ENCODE measurements at places on chromosomes 11 and 22.

GRCh38 chr11:63912678-63913077 is 4.3 kb downstream of the RCOR2 start:
- no peak for DNase-seq

- peak; percentile 47 for DNase-seq
Measured at GRCh38 chr11:33936725-33937604, 45.1 kb upstream of the LMO2 start.

- DNase-seq: no peak
Measured at GRCh38 chr11:15947681-15948648, 408.4 kb downstream of the SOX6 start.

GRCh38 chr11:125499563-125499962 is 3.5 kb upstream of the FEZ1 start:
- no peak for DNase-seq

GRCh38 chr11:825366-826226 is 2.1 kb upstream of the CRACR2B start:
- DNase-seq: no peak

DNA sequence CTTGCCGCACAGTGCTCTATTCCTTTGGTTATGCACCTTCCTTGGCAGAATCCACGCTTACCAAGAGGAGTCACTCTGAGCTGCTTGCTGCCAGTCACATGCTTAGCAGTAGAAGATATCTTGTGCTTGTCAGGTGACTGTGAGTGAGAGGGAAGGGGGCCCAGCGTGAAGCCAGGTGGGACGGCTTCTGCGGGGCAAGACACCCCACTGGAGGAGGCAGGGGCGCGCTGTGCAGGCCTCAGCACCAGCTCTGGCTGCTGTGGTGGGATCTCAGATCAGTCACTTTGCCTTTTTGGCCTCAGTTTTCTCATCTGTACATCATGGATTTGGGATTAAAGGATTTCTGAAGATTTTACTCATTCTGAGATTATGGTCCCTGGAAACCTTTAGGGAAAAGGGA is 63.9 kb upstream of the B3GAT1 start:
- DNase-seq: no peak

DNA sequence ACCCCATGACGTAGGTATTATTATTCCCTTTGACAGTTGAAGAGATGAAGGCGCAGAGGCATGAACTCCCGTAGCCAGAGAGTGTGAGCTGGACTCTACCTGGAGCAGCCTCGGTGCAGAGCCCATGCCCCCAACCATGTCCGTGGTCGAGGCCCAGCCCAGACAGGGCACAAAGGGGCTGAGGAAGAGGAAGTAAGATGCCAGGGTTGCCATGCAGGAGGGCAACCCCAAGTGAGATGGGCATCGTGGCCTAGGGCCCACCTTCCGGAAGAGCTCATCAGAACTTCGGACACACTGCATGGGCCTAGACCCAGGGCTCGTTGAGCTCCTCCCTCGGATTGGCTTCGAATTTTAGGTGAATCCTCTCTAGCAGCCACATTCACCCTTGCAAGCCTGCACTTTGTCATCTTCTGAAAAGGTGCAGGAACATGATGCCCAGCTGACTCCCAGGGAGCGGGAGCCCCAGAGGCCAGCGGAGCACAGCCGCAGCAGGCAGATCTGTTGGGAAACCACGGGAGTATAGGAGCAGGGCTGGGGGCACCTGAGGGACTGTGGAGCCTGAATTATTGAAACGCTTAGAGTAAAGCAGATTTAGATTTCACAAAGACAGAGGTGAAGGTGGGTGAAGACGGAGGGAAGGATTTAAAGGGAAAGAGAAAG is 29.0 kb upstream of the JAM3 start:
- no peak for DNase-seq

GRCh38 chr11:62875698-62876478 is 4.8 kb upstream of the SLC3A2 start:
- DNase-seq: no peak

DNA sequence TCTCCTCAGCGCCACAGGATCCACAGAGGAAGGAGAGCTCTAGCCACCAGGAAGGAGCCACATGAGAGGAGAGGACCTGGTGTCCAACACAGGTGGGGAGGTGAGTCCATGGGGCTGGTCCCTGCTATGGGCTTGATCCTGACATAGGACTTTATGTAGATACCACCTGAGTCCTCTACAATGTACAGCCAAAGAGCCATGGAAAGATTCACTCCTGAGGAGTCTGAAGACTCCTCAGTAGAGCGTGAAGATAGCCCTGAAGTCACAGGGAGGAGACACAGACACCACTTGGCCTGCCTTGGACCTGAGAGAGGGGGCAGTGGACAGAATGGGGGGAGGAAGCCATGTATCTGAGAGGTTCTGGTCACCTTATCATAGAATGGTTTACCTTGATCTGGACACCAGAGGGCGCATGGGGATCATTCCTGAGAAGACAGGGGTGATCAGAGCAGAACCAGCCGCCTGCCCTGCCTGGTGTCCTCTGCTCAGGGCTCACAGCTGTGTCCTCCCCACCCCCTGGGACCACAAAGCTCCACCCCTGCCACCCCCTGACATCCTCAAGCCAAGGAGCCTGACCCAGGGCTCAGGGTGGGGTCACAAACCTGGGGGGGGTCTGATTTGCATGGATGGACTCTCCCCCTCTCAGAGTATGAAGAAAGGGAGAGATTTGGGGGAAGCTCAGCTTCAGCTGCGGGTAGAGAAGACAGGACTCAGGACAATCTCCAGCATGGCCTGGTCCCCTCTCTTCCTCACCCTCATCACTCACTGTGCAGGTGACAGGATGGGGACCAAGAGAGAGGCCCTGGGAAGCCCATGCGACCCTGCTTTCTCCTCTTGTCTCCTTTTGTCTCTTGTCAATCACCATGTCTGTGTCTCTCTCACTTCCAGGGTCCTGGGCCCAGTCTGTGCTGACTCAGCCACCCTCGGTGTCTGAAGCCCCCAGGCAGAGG is 77.0 kb downstream of the ZNF280B start:
- DNase-seq: peak; percentile 79

DNA sequence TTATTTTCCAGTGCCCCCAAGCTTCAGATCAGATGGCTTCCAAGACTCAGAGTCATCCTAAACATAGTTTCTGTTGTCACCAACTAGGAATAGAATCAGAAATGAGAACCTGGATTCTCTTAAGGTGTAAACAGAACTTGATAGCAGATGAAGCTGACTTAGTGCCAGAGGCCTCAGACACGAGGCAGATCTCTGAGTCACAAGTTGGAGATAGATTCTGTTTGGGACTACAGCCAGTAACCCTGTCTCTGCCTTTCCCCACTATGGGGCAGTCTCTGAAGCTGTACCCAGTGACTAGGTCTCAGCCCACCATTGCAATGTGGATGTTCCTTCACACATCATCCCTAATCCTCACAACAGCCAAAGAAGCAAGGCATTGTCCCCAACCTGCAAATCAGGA is 25.4 kb downstream of the NEU3 start:
- no peak for DNase-seq

DNA sequence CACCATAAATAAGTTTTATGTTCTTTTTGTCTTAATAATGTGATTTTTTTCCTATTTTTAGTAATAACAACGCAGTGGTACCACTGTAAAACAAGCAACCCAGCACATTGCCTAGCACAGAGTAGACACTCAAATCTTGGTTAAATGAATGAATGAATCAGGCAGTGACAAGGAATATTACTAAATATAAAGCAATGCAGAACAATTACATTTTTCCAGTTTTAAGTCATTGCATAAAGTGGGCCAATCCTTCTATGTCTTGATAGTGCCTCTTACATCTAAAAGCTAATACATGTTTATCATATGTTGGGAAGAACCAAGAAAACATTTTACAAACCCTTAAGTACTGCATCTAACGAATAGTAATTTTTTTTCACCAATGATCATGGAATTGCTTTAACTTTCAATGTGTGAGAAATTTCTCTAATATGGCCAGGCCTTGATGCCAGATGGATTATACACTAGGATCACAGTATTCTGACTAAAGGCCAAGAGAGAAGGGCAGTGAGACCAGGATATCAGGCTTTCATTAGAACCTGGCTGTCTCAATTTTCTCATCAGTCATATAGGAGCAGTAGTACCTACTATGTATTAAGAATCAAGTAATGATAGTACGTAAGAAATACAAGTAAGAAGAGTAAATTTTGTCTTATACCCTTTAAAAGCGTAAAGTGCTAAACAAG is 88.5 kb downstream of the TRIM44 start:
- no peak for DNase-seq

- DNase-seq: no peak
Measured at GRCh38 chr11:125950696-125951651, 5.1 kb downstream of the VSIG10L2 start.

GRCh38 chr22:37562049-37562875 is 2.0 kb downstream of the CDC42EP1 start:
- DNase-seq: no peak

DNA sequence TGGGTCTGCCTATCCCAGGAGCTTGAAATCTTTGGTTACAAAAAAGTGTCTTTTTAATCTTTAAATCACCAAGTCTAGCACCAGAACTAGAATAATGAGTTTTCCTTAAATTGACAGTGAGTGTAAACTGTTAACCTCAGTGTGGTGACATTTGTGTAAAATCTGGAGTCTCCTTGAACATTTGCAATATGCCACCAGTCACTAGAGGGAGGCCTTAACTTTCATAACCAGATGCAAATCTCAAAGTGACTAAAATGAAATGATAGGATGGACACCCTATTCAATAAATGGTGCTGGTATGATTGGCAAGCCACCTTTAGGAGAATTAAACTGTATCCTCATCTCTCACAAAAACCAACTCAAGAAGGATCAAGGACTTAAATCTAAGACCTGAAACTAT is 8.3 kb upstream of the SCGB1D2 start:
- no peak for DNase-seq

- DNase-seq: no peak
Measured at GRCh38 chr11:69599502-69599901, 41.5 kb upstream of the CCND1 start.

GRCh38 chr11:72639502-72640375 is 34.5 kb downstream of the PDE2A start:
- DNase-seq: no peak

- no peak for DNase-seq
Measured at GRCh38 chr22:50284479-50284878, 14.3 kb upstream of the MAPK11 start.

DNA sequence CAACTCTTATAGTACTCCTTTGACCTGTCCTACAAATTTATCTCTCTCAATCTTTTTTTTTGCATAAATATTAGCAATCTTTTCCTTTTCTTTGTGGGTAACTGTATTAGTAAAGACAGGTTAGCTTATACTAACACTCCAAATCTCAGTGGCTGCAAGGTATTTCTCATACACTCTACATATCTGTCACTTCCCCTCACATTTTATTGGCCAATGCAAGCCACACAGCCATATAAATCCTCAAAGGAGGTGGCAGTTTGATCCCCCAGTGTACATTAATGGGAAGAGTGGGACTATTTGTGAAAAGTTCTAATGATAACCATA is 42.6 kb upstream of the EED start:
- no peak for DNase-seq

GRCh38 chr11:86056351-86056854 is 12.5 kb downstream of the PICALM start:
- DNase-seq: no peak

GRCh38 chr11:63683133-63683991 is 2.1 kb downstream of the RTN3 start:
- DNase-seq: no peak

GRCh38 chr11:19691815-19692500 is 20.7 kb upstream of the NAV2 start:
- DNase-seq: no peak

DNA sequence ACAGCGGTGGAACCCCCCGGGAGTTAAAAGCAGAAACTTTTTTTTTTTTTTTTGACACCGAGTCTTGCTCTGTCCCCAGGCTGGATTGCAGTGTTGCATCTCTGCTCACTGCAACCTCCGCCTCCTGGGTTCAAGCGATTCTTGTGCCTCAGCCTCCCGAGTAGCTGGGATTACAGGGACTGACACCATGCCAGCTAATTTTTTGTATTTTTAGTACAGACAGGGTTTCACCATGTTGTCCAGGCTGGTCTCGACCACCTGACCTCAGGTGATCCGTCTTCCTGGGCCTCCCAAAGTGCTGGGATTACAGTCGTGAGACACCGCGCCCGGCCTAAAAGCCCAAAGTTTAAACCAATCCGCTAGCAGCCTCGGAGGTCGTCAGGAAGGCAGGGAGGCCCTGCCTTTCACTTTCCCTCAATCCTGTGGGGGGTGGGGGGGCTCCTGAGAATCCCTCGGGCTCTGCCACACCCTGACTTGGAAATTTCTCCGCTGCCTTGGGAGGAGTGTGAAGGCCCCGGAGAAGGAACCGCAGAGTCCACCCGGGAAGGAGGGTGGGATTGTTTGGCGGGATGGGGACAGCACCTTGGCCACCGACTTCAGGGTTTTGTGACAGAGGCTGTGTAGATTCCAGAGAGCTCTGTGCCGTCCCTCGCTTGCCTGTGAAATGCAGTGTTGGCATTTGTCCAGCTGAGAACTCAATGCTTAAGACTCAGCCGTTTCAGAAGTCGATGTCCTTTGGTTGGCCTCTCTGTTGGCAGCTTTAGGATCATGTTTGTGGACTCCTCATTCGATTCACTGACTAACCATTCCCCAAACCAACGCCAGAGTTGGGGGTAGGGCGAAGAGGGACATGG is 1.0 kb downstream of the ARHGAP8 start:
- no peak for DNase-seq

DNA sequence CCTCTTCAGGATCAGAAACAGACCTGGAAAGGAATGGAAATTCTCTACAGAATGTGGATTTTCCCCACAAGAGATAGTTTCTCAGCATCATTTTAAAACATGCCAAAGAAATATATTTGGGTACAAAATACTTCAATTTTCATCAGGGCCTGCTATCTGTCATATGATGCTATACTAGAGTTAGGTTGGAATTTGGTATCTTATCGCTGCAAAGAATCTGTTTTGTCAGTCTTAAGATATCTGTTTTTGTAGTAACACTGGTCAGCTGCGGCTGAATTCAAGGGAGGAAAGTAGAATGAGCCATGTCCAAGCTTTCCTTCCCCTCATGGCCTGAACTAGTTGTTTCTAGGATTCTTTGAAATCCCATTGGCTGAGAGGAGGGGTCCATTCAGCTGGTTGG is 806.4 kb downstream of the KCNA4 start:
- no peak for DNase-seq

DNA sequence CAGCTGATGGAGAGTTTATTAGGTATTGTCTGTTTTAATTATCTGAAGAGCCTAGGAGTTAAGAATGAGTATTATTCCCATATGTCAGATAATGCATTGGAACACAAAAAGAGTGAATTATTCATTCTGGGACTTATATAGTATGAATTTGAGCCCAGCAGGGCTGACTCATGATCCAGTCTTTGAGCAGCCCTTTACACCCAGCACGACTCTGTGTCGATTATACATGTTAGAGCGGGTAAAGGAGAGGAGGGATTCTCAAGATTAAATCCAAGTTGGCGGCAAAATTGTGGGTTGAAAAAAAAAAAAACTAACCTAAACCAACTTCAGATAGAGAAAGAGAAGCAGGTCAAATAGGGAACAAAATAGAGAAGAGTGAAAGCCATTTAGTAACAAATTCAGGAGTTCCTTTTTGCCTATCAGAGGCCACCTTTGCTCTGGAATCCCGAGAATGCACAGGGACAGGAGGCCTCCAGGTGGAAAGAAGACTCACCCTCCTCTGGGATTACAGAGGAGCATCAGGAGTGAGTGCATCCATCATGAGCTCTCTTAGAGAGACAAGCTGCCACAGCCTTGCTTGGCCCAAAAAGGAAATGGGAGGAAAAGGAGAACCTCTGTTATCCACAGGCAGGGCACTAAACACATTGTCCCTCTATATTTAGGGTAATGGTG is 3.1 kb downstream of the MRGPRX1 start:
- DNase-seq: no peak

Measured in D341Med (cell line).